AG10803 (cell line): ENCODE measurements at places on chromosomes 7 and 10.

DNA sequence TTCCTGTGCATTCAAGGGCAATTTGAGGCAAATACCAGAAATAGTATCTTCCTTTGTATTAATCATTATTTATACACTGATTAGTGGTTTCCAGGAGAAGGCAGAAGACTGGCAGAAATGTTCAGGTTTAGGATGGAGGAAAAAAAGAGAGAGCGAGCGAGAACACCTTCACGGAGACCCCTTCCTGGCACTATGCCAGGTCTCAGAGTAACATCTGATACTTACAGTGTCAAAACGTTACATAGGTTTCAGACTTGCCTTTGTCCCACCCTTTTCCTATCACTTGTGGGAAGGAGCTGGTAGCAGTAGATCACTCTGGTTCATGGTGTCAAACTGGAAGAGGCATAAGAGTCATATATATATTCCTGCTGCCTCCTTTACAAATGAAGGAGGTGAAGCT lies 652 bp downstream of the OR2A12 start:
- no peak for DNase-seq

- no peak for DNase-seq
Observed at GRCh38 chr10:102435133-102435497, 2.7 kb upstream of the CUEDC2 start.

DNA sequence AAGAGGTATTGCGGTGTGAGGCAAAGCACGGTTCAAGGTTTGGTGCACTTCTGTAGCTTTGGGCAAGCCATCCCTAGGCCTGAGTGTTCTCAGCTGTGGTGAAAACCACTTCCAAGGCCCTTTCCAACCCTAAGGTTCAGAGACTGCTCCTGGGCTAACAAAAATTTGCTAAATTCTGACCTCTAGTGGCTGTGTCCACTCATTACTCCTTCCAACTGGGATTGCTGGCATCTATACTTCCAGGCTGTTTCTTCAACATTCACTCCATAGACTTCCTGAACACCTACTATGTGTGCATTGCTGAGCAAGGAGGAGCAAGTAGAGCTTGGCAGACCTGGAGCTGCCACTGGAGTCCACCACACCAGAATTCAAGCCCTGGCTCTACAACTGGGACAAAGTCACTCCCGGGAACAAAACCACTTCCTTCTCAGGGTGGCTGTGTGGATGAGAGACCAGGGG lies 29.3 kb upstream of the SH3PXD2A start:
- DNase-seq = peak; percentile 69

GRCh38 chr10:119670717-119671116 lies 19.5 kb downstream of the BAG3 start:
- DNase-seq = peak; percentile 70

DNA sequence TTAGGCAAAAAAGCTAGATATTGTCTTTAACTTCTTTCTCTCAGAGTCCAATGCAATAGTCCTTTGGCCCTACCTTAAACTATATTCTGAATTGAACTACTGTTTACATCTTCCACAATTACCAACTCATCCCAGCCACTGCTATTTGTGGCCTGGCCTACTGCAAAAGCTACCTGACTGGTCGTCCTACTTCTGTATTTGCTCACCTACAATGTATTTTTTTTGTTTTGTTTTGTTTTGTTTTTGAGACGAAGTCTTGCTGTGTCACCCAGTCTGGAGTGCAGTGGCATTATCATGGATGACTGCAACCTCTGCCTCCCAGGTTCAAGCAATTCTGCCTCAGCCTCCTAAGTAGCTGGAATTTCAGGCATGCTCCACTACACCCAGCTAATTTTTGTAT lies 51.2 kb downstream of the ARL4A start:
- DNase-seq = no peak

- peak; percentile 45 for DNase-seq
Observed at GRCh38 chr7:11130012-11130411, 156.3 kb downstream of the PHF14 start.

- DNase-seq = peak; percentile 5
Observed at GRCh38 chr7:41232086-41232485, 470.8 kb downstream of the INHBA start.

GRCh38 chr7:28748346-28748745 lies 209.8 kb downstream of the TRIL start:
- DNase-seq = no peak

DNA sequence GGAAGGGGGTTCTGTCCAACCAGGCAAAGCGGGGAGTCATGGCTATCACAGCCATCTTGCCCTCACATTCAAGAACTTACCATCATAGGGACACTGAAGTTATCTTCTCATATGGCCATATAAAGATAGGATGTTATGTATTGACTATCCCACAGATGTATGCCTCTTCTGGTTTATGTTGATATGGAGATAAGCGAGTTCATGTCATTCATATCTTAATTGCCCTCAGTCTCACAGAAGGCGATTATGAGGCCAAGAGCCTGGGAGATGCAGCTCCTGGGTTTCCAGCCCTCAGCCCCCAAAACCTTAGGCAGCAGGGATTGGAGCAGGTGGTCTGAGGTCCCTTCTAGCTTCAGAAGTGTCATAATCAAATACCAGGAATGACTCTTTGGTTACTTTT lies 8.5 kb upstream of the ANKRD61 start:
- no peak for DNase-seq

GRCh38 chr7:1692515-1693418 lies 22.7 kb downstream of the ELFN1 start:
- DNase-seq = no peak

- DNase-seq = no peak
Observed at GRCh38 chr10:1189166-1190051, 133.2 kb downstream of the WDR37 start.

DNA sequence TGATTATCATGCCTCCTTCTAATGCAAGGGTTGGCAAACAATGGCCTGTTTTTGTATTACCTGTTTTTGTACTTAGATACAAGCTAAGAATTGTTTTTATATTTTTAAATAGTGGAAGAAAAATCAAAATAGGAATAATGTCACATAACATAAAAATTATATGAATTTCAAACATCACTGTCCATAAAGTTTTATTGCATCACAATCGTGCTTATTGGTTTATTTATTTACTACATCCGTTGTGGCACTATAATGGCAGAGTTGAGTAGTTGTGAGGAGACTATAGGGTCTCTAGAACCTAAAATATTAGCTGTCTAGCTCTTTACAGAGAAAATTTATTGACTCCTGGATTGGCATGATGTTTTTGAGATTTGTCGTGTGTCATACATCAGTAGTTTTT lies 4.1 kb downstream of the KIF20B start:
- no peak for DNase-seq

DNA sequence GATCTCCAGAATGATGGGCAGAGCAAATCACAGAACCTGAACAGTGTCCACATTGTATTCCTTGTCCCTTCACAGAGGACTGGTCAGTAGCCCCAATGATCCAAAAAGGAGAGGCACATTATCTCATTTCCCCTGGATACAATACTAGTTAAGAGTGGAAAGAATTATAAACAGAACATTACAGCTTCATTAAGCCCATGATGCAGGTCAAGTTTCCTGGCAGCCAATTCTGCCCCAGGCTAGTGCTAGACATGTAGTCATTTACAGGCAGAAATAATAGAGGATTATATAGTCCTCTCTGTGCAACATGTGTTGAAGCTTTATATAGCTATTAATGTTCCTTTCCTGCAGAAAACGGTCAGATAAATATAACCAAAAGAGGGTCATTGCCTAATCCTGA lies 124.3 kb upstream of the WNT16 start:
- peak; percentile 25 for DNase-seq

GRCh38 chr7:47559306-47560220 lies 22.3 kb downstream of the TNS3 start:
- no peak for DNase-seq

DNA sequence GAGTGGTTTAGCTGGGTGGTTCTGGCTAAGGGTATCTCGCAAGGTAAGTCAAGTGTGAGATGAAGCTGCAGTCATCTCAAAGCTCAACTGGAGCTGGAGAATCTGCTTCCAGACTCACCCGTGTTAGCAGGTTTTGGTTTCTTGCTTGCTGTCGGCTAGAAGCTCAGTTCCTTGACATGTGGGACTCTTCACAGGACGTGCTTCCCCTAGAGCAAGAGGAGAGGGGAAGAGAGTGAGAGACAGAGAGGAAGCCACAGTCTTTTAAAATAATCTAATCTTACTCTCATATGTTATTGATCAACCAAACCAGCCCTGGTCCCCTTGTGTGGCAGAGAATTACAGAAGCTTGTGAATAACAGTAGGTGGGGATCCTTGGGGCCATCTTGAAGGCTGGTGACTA lies 199.5 kb downstream of the REEP3 start:
- DNase-seq = peak; percentile 15
